Activated T-cell treated with anti-CD3 and anti-CD28 coated beads, Interleukin-2, amount 50 U/mL, for 24 hours (primary cell): ENCODE measurements at places on chromosomes 2 and 18.

DNA sequence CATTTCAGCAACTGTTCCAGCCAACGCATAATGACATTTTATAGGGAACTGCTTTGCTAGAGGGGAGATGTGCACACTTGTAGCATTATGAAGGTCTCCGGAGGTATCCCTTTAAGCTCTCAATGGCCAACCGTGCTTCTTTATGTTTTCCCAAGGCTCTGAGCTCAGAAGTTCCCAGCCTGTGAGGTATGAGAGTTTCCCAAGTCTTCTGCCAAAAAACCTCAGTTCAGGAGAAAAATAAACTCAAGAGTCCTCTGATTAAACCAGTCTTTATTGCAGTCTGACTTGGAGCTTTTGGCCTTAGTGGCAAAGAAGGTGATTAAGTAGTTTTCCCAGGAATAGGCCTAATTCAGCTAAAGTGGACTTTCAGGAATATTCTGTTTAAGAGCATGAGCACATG, 35.4 kb upstream of the ZNF532 start:
- no peak for DNase-seq

DNA sequence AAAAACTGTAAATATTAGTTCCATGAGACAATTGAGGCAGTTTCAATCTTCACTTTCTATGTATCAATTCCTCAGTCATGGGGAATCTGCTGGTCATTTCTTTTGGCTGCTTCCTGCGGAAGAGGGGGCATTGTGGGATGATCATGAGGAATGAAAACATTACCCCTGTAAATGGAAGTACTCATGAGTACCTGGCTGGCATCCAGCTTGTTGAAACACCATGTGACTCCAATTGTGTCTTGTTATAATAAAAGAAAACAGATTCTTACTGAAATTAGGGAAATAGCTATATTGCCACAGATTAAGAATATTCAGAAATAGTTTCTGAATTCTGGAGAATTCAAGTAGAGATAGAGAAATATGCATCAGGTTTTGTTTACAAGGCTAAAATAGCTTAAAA, 41.6 kb upstream of the GPR39 start:
- no peak for DNase-seq

DNA sequence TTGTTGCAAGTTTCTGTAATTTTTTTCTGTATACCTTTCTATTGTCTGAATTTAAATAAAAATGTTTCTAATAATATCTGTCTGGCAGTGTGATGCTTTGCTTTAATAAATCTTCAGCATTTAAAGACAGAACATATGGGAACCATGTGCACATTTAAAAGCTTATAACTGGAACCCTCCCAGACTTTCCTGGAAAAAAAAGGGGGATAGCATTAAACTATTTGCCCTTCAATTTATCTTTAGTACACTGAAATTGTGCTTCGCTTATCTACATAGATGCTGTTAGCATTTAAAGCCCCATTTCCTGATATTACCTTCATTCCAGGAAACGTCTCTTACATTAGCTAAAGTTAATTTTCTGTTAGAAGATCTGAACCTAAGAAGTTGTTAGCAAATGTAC, 64.6 kb downstream of the ZC3H6 start:
- DNase-seq = no peak

GRCh38 chr2:189837326-189837725, 53.1 kb downstream of the PMS1 start:
- DNase-seq = no peak

- DNase-seq = no peak
Measured at GRCh38 chr2:101801496-101801895, 104.0 kb downstream of the MAP4K4 start.

DNA sequence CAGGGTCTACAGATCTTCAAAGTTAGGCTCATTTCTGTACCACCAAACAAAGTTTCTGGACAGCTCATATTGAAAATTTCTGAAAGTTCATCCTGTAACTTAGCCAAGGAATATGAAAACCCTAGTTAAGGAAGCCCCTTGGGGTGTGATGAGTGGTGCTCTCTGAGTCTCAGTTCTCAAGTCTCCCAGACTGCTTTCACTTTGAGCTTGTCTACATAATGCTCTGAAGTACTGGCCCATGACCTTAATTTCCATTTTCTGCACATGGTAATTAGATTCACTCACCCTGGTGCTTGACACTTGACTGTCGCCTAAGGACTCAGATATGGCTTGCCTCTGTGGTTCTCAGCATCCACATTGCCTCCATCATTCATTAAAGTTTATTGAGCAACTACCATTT, 51.7 kb upstream of the SATB2 start:
- no peak for DNase-seq

DNA sequence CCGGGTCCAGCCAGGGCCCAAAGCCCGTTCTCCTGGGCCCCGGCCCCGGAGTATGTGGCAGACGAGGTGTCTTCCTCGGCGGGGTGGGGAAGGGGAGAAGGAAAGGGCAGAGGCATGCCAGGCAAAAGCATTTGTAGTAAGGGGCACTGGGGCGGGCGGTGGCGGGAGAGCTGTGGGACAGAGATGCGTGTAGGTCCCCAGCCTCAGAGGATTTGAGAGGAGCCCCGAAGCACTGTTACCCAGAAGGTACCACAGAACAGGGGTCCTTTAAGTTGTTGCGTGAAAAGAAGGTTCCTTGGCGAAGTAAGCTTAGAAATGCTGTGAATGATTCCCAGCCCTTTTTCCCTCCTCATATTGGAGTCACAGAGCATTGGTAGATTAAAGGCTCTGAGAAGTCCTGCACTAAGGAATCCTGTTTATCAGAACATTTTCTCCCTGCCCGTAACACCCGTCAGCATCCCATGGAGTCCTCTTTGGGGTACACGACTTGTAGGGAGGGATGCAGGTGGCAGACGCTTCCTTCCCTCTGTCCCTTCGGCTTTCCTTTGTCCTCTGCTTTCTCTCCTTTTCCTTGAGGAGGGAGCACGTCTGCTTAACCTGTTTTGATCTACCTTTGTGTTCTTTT, 12.5 kb downstream of the GAREM2 start:
- DNase-seq = no peak

DNA sequence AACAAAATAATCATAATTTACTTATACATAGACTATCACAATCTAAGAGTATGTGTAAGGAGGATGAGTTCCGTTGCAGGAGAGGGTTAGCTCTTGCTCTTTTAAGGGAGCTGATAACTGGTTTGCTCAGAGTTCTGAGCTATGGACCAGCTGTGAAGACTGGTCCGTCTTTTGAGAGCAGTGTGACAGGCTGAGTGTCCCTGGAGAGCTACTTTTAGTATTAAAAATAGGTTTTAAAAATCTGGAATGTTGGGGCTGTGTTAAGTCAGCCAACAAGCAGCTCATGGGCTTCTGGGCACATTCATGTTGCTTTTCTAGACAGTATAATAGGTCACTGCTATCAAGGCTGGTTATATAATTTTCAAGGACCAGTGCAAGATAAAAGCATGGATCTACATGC, 41.5 kb upstream of the TMEM131 start:
- DNase-seq = no peak

GRCh38 chr2:237669628-237670392, 42.4 kb downstream of the LRRFIP1 start:
- no peak for DNase-seq

DNA sequence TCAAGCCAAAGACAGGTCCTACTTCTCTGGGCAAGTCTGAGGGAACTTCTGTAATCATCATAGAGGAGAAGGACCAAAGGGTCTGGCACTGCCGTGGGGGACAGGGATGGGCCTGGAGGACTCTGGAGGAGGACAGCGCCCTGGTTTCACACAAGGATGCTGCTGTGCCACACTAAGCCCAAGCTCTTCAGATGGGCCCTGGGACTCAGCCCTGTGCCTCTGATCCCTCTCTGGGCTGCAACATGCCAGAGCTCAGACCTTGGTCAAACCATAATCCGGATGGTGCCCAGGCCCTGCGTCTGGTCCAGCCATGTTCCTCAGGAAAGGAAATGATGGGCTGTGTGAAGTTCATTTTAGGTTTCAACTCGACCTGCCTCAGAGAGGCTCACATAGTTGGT, 222.0 kb upstream of the COPS8 start:
- no peak for DNase-seq
